ENCODE measurements at places on chromosomes 13 and 19. TPM values are rescaled to one million over a fixed set of nuclear protein-coding genes. Genes with fewer than 3 reads are reported as not detected.

The ANKRD24 gene
- total RNA-seq: 0.39 TPM

The FGF14 gene
- 1.7 TPM for total RNA-seq

The PCP2 gene
- total RNA-seq: not detected

The MBD3L3 gene
- total RNA-seq: not detected

The IGSF23 gene
- total RNA-seq: not detected

The B3GNT3 gene
- total RNA-seq: not detected

The ARHGAP33 gene
- 1.3 TPM for total RNA-seq

The HIF3A gene
- 73.1 TPM for total RNA-seq

GRCh38 chr13:95323930-95324662 is 22.8 kb upstream of the ABCC4 start:
- DNase-seq: no peak

GRCh38 chr19:38944981-38945506 is 14.3 kb downstream of the MRPS12 start:
- DNase-seq: no peak

DNA sequence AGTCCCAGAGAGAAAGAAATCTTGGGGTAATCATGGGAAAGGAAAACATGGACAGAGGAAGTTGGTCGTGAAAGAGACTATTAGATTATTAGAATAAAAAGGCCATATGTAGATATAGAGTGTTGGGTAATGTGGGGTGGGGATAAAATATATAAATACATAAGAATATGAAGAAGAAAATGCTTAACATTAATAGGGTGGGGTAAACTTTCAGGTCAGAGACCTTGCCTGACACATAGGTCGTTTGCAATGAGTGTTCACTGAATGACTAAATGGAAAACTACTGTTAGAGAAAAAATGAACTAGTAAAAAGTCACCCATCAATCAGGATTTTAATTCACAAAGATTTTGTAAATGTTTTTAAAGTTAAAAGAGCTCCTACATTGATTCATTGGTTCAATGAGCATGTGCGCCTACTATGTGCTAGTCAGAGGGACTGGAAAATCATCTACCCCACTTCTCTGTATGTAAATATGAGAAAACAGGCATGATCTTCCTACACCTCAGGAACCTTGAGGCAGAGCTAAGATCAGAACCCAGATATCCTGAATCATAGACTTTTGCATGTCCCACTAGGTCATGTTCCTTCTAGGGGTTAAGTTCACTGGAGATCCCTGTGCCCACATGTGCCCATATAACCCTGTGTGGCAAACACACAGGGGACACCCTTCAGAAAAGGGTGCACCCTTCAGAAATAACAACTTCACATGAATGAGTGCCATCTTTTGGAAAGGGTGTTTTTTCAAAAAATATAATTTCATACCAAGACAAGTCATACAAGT is 24.6 kb upstream of the KLF12 start:
- no peak for DNase-seq

DNA sequence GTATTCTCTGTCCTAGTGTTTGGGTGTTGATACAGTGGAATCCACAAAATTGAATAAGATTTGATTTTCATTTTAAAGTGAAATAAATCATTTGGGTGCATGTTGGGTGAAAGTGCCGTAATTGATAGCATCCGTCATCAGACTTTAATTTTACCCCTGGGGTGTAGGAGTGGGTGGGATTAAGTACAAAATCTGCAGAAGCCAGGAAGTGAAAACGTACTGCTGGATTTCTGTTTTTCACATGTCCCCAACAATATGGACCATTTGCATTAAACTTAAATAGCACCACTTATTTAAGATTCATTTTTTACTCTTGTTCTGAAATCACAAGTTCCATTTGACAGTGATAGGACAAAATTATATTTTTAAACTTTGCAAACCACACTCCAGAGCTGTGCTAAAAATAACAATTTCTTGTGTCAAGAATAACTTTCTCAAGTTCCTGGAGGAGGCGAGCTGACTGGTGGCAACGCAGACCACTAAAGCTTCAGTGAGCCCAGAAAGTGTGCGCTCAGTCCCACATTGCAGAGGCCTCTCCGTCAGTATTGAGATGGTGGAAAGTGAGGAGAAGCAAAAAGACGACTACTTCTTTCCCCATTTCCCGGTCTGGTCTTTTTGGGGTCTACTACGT is 71.3 kb downstream of the ARHGEF7 start:
- DNase-seq: no peak

- no peak for DNase-seq
Observed at GRCh38 chr13:75961911-75962310, 325.8 kb downstream of the LMO7 start.

- no peak for DNase-seq
Observed at GRCh38 chr13:109840893-109841287, 54.5 kb upstream of the IRS2 start.

- DNase-seq: no peak
Observed at GRCh38 chr13:44210525-44210924, 163.1 kb upstream of the SERP2 start.

GRCh38 chr13:24688950-24689349 is 8.7 kb downstream of the ATP12A start:
- no peak for DNase-seq

DNA sequence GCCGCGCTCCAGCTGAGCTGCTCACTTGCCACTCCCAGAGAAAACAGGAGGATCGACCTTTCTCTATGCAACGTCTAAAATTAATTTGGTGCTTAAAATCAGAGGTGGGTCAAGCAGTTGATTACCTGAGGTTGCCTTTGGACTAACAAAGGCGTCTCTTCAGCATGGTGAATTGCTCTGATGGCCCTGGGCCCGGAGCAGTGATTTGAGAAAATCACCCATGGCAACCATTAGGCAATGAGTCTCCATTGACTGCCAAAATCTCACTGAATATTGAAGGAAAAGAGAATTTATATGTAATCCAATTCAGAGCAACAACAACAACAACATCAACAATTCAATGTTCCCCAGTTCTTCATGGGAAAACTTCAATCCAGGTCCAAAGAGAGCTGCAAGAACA is 61.8 kb downstream of the IRS2 start:
- DNase-seq: no peak

- DNase-seq: no peak
Observed at GRCh38 chr13:21974741-21975140, 303.9 kb downstream of the FGF9 start.

GRCh38 chr13:62185631-62186255 is 770.1 kb upstream of the PCDH20 start:
- no peak for DNase-seq

- no peak for DNase-seq
Observed at GRCh38 chr13:47258384-47258783, 361.5 kb upstream of the HTR2A start.

DNA sequence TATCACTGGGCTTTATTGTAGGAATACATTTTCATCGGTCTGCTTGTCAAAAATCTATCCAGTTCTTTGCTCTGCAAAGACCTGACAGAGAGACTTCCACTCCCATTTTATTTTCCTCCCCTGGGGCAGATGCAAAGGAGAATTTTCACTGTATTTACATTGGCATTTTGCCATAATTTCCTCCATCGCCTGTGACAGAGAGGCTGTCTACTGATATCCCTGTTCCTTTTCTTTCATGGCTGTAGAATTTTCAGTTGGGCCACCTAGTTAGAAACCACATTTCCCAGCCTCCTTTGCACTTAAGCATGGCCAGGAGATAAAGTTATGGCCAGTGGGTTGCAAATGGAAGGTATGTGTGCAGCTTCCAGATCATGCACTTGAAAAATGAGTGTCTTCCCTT is 89.3 kb downstream of the NUFIP1 start:
- DNase-seq: no peak

DNA sequence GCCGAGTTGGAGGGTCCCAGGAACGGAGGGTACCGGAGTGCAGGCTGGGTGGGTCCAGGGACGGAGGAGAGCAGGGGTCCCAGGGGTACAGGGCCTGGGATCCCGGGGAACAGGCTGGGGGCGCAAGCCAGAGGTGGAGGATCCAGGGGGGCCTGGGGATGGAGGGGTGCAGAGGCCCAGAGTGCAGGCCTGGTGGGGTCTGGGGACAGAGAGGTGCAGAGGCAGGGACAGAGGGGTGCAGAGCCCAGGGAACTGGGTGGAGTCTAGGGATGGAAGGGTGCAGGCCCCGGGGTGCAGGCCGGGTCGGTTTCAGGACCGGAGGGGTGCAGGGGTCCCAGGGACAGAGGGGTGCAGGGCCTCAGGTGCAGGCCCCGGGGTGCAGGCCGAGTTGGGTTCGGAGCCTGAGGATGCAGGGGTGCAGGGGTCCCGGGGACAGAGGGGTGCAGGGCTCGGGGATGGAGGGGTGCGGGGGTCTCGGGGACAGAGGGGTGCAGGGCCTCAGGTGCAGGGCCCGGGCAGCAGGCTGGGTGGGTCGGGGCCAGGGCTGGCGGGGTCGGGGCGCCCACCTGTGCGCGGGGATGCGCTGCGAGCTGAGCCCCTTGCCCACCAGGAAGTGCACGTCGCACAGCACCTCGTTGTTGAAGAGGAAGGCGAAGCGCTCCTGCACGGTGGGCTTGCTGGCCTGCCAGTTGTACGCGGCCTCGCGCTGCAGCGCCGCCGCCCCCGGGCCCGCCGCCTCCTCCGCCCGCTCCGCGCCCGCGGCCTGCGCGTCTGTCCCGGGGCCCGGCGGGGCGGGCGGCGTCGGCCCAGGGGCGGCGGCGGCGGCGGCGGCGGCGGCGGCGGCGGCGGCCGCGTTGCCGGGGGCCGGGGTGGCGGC is 545 bp downstream of the BTBD2 start:
- DNase-seq: no peak

- DNase-seq: no peak
Observed at GRCh38 chr13:37241786-37242185, 136.3 kb upstream of the CSNK1A1L start.

GRCh38 chr13:69857183-69857821 is 250.3 kb upstream of the ATXN8OS start:
- no peak for DNase-seq

GRCh38 chr13:67217880-67218279 is 12.3 kb downstream of the PCDH9 start:
- DNase-seq: no peak

DNA sequence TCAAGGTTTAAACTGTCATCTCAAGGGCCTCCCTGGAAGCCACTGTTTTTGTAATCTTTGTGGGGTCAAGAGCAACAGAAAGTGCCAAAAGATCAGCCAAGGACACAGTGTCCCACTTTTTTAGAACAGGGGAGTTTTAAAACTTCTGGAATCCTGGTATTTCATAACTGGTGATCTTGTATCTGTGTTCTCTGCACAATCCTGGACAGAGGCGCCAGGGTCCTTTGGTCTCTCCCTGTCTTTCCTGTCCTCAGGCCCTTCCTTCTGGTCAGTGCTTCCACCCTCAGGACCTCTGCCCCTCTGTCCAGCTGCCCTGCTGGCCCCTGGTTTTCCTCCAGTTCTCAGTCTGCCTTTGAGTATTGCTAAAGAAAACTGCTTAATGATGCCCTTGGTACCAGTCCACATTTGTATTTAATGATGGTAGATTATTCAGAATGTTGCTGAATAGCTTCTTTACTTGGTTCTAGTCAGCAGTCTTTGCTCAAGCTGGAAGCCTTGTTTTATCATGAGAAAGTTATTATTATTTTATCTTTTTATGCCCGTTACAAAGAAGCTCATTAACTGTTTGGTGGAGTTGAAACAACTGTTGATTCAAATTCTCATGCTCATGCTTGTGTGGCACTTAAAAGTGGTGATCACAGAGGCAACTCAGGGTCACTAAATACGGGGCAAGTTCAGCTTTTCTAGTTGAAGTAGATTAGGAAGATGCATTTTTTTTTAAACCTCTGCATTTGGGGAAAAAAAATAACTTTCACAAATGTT is 47.5 kb downstream of the WASF3 start:
- peak; percentile 82 for DNase-seq
